ENCODE measurements at places on chromosomes 4 and X.

GRCh38 chr4:73308286-73308685, 49.7 kb upstream of the ANKRD17 start:
- DNase-seq, result no peak

- no peak for DNase-seq
Observed at GRCh38 chrX:12868747-12869146, 1.9 kb downstream of the TLR7 start.

GRCh38 chr4:153249199-153250041, 45.2 kb downstream of the TRIM2 start:
- peak; percentile 75 for DNase-seq

GRCh38 chr4:184513802-184514120, 39.4 kb upstream of the IRF2 start:
- DNase-seq, result no peak

GRCh38 chr4:86100539-86101215, 259.2 kb downstream of the MAPK10 start:
- DNase-seq, result no peak

- DNase-seq, result no peak
Observed at GRCh38 chr4:111937368-111937767, 207.9 kb upstream of the FAM241A start.

GRCh38 chr4:26173619-26174018, 147.2 kb upstream of the RBPJ start:
- DNase-seq, result no peak

DNA sequence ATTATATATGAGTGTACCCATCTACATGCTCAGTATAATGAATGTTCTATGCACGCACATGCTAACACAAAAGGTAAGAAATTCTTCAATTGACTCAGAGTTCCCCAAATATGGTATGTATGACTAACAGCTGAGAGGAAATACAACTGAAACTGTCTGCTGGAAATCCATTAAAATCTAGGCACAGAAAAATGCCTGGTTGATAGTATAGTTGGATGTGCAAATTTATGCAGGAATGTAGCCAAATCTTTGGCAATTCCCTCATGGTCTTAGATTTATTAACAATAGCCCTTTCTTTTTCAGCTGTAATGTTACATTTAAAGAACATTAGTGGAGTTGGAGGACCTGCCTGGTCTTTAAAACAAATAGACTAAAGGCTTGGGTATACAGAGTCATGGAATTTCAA, 5.5 kb downstream of the CAMK2D start:
- DNase-seq, result peak; percentile 85

GRCh38 chr4:125736057-125736456, 421.3 kb downstream of the FAT4 start:
- no peak for DNase-seq

DNA sequence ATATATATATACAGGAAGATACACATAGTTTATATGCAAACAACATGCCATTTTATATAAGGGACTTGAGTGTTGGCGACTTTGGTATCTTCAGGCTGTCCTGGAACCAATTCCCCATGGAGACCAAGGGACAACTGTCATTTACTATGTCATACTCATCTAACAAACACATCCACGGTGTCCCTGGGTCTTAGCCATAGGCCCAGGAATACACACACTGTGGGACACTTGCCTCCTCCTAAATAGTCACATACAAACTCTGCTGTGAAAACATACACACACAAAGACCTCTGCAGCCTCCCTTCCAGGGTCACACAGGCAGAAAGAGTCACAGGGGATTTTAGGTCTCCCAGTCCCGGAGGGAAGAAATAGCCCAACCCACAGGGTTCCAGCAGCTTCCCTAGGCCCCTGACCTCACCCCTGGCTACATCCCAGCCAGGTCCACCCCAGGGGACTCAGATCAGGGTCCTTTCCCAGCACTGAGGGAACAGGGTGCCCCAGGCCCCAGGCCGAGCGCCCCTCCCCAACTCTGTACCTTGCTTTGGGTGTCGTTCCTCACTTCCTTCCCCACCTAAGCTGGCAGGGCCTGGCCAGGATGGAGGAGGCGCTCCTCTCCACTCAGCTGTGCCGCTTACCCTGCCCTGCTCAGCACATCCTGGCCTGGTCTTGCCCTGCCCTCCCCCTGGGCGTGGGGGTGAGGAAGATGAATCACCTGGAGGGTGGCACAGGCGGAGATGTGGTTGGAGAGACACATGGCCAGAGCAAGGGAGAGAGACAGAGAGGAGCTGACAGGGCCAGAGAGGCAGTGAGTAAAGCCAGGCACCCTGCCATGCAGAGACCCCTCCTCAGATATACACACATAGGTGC, 21.8 kb downstream of the FGD1 start:
- DNase-seq, result no peak

GRCh38 chr4:137519406-137519805, 12.9 kb downstream of the PCDH18 start:
- DNase-seq, result no peak

DNA sequence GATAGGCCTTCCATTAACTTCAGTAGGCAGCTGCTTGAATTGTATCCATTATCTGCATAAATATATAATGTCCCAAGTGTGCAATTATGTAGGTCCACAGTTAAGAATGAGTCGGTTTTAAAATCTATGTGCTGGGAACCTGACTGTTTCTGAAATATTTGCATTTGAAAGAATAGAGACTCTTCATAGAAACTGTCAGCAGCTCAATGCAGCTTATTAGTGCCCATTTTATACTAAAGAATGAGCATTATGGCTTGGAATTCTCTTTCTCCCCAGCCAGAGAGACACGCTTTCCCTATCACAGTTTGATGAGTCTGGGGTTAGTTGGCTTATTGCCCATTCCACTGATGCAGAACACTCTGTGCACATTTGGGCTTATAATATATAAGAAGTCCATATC, 202.0 kb upstream of the PCDH7 start:
- no peak for DNase-seq

DNA sequence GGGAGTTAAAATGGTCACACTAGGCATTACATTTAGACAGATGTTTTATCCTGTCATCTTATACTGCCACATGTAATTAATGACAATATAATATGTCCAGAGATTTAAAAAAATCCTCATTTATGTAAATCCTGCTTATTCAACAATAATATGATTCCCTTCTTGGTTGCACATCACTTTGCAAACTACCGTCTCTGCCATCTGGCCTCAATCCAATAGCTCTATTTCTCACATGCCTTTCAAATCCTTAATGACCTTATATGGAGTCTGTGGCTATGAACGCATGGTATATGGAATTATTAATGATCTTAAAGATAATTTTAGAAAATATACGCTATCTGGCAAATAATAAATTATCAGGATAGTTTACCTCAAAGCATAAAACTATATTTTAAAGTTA, 144.5 kb downstream of the NPNT start:
- DNase-seq, result no peak

GRCh38 chr4:170014359-170015011, 11.7 kb downstream of the MFAP3L start:
- DNase-seq, result no peak

DNA sequence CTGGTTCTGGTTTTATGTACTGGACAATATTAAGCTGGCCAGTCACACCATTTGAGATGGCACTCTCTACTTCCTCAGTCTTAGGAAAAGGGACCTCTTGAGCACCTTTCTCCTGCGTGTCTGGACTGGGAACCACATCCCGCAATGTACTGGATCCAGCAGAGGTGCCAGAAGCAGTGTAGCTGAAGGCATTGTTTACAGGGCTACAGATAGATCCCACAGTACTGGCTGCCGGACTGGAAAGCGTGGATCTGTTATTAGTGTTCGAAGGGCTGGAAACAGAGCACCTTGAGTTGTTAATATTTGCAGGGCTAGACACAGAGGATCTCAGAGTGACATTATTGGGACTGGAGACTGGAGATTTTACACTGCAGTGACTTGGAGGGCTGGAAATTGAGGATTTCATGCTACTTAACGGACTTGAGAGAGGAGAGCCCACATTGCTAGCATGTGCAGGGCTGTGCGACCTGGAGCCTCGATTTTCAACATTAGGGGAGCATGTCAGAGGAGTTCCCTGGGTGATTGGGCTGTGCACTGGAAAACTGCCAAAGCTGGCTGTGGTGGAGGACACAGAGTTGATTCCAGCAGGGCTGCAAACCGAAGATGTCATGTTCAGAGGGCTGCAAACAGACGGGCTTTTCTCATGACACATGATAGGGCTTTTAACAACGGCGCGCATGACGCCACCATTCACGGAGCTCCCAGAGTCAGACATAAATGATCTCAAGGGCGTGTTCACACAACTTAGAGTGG, 6.4 kb downstream of the NR3C2 start:
- no peak for DNase-seq

DNA sequence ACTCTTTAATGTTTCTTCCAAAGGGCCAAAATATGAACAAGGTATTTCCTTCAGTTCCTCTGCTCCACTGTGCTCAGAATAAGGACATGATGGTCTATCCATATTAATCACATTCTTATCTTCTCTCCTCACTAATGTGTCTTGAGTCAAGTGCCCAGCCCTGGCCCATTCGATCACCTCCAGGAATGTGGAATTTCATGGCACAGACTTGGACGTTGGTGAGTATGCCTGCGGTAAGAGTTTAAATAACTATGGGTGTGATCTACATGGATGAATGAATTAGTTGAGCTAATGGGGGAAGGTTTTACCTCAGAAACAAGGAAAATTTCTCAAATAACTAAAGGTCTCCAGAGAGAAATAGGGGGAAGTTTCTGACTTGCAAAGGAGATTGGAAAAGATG, 174.0 kb downstream of the NPFFR2 start:
- no peak for DNase-seq

DNA sequence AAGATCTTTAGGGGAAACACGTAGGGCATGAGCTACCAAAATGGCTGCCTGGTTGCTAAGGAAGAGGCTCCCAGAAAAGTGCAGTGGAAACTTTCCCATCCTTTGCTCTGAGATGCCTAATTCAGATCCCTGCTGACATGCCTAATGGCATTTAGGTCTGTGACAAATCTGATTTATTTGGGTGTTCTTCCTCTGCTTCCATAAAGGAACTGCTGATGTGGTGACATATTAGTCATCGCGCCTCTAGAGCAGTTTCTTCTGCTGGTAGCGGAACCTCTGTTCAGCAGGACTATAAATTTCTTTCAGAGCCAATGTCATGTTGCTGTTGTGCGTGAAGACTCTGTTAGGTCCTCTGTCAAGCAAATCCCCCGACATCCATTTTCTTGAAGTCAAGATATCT, 310.0 kb downstream of the PDHA2 start:
- DNase-seq, result no peak

DNA sequence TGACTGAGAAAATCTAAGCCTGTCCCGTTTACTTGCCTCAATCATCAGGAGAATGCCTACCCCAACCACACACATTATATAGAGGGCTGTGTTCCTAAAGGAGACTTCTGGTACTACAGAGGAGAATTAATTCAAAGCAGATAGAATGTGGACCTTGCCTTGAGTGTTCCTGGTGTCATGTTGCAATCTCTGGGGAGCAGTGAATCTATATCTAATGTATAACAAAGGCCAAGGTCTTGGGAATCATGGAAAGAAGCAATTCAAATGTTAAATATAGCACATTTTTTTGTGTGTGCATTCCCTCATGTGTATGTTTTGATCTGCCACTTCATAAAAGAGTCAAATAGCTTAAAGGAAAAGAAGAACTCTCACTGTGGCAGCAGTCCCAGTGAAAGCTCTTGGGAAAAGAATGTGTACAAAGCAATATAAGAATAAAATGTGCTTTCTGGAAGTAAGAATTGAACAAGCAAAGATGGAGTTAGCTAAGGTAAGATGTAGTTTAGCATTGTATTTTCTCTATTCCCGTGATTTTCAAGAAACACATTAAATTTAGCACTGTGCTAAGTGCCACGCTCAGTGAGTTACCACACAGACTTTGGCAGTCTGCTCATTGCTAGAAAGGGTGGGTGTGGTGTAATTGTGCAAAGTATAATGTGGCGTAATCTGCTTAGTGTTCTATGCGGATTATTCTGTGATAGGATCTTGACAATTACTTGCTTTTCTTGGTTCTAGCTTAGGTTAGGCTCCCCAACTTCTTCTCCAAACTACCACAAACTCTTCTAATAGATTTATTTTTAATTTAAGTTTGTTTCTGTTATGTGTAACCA, 13.7 kb downstream of the ADH6 start:
- no peak for DNase-seq

DNA sequence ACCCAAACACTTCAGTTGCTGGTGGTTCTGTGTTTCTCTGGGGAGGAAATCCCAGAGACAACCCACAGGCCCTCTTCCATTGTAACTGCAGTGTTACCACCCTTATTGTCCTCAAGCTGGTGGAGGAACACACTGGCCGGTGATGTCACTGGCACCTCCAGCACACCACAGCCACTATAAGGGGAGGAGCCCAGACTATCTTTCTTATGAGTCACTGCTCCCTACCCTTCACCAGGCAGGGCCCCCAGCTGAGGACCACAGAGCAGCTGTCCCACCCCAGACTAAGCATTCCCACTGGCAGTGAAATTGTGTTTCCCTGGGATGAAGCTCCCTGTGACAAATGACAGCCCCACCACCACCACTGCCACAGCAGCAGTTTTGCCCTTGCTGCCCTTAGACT, 171.8 kb upstream of the FGF16 start:
- no peak for DNase-seq

GRCh38 chrX:34130980-34131744, 952 bp downstream of the FAM47A start:
- DNase-seq, result no peak

DNA sequence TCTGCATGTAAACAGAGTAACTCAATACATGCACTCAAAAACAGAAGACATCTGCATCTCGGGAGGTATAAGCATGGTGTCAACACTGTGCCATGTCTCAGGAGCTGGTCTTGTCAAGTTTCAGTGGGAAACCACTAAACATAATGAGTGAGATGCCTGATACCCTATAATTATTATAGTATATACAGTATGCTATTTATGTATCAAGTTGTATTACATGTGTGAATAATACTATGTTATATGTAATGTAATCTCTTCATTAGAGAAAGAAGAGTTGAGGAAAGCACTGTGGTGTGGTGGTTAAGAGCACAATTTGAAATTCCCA, 2.5 kb downstream of the PPBP start:
- DNase-seq, result no peak

GRCh38 chrX:140715787-140716186, 6.2 kb downstream of the LINC00632 start:
- DNase-seq, result no peak

DNA sequence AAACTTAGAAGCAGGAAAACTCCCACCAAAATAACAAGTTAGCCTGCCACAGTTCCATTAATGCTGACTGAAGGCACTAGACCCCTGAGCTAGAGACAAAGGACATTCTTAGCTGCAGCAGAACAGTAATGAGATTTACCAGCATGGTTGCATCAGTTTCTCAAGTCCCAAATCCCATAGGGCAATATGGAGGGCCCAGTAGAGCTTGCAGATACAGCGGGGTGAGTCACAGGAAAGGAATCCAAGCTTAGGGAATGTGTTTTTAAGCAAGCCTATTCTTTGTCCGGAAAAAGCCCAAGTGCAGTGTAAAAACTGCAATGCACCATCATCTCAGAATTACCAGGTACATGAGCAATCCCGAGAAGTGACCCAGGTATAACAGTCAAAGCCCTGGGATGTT, 51.3 kb upstream of the EXOC1L start:
- DNase-seq, result no peak

DNA sequence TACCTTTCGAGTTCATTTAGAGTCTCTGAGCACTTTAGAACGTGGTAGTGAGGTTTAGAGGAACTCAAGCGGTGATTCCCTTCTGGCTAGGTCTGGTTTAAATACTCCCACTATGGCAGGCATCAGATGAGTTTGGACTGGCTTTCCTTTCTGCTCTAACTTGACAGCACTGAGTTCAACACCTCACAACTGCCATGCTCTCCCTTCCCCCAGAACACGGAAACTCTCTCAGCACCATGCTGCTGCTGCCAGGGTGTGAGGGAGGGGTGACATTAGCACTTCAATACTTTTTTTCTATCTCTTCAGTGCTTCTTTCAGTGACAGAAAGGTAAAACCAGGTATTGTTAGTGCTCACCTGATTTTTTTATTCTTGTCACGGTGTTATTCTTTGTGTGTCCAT, 234.5 kb upstream of the AGTR2 start:
- no peak for DNase-seq
